CD4-positive, alpha-beta memory T cell (primary cell): ENCODE measurements at places on chromosomes 11 and 22.

DNA sequence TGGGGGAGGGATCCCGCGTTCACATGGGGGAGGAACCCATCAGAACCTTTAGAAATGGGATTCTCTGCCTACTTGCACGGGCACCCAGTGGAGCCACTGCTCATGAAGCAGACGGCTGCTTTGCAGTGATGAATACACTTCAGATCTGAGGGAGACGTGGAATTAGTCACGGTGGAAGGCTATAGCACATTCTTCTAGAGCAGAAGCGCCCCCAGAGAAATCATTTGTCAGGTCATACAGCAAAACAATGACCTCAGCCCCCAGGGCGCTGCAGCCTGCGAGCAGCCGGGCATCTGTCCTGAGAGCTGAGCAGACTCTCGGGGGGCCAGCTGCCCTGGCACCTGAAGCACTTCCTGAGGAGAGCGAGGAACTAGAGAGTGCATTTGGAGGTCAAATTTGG lies 12.7 kb downstream of the TP53AIP1 start:
- DNase-seq, result no peak

DNA sequence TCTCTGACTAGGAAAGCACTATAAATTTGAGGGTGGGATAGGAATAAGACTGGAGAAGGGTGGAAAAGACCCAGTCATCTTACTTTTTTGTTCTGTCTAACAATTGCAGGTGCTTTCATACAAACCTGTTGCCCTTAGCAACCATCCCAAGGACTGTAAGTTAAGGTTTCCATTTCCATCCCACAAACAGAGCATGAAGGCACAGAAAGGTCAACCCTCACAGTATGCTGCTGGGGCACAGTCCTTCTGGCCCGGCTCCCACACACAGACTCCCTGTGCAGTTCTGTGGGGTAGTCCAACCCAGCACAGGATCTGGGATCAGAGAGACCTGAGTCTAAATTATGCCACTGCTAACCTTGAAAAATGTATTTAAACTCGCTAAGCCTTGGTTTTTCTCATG lies 38.4 kb upstream of the ETS1 start:
- no peak for DNase-seq

- no peak for DNase-seq
Measured at GRCh38 chr11:67581469-67581868, 2.1 kb upstream of the GSTP1 start.

DNA sequence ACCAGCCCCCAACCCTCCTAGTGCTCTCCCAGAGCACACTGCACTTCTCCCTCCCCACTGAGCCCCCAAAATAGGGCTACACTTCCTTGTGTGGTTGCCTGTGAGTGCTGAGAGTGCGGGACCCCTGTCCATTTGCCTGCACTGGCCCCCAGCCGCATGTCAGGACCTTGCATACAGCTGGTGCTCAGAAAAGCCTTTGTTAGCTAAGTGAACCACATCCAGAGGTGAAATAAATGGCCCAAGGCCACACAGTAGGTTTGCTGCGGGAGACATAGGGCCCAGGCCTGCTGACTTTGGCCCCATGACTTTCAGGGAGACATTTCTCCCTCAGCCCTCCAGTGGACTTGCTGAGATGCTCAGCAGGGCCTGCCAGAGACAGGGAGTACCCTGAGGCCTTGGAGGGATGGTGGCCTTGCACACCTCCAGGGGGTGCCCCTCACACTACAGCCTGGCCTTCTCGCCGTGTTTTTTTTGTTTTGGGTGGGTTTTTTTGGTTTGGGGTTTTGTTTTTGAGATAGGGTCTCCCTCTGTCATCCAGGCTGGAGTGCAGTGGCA lies 10.2 kb downstream of the SSTR3 start:
- DNase-seq, result no peak

- no peak for DNase-seq
Measured at GRCh38 chr11:72561856-72562255, 112.4 kb downstream of the PDE2A start.

GRCh38 chr11:95358511-95359340 lies 127.7 kb upstream of the SESN3 start:
- DNase-seq, result no peak

- no peak for DNase-seq
Measured at GRCh38 chr11:643849-644738, 7.0 kb downstream of the DRD4 start.

DNA sequence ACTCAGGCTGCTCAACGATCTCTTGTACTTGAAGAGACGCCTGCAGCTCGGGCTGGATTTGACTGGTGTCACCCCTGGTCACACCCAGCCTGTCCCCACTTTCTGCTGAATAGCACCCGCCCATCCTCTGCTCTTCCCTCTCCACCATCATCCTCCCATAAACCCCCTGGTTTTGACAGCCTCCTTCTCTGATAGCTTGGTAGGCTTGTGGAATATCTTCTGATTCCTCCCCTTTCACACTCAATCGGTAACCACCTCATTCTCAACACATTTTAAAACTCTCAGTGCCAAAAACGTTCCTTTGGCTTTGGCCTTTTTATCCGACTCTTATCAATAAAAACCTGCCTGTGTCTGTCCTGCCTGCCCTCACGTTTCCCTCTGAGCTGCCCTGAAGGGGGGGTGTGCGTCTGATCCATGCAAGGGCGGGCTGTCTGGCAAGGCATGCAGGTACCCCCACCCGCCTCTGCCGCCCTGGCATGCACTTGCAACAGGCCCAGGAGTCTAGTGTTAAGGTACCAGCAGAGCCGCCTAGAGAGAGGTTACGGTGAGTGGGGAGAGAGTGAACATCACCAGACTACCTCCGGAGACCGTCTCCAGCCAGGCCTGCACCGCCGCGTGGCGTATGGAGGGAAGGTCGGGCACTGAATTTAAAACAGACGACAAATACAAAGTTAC lies 51.7 kb upstream of the BID start:
- no peak for DNase-seq

DNA sequence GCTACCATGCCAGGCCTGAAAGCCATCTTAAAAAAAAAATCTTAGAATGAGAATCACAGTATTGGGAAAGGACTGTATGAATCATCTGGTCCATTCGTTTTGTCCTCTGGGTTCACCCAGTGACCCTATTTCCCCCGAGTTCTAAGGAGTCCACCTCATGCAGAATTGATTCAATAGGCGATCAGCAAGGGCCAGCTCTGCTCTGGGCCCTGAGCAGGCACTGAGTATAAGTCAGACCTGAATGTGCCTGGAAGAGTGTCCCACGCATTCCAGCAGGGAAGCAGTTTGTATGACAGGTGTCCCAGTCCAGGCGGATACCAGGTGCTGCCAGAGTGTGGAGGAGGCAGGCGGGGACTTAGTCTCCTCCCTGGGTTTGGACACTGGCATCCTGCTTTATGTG lies 883 bp upstream of the HMOX1 start:
- no peak for DNase-seq

- no peak for DNase-seq
Measured at GRCh38 chr22:19933341-19934241, 8.0 kb upstream of the COMT start.

GRCh38 chr11:64313491-64314145 lies 3.7 kb downstream of the TRMT112 start:
- no peak for DNase-seq

DNA sequence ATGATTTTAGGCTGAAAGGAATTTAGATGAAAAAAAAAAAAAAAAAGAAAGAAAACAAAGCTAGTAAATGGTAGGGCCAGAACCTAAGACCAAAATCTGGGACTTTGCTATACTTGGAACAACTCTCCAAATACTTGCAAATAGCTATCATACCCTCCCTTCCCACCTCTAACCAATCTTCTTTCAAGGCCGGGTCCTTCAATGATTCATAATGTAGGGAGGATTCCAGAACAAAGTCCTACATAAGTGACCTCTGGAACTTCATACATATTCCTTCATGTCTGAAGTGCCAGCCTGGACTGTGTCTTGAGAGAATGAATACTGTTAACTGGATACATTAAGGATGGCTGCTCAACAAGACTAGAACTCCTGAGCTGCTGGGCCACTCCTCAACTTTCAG lies 9.9 kb downstream of the STK33 start:
- no peak for DNase-seq

GRCh38 chr11:2737866-2738265 lies 38.1 kb upstream of the KCNQ1OT1 start:
- no peak for DNase-seq

- DNase-seq, result no peak
Measured at GRCh38 chr11:113935858-113936257, 31.3 kb downstream of the HTR3B start.

GRCh38 chr22:36505998-36506635 lies 723 bp downstream of the FOXRED2 start:
- no peak for DNase-seq

GRCh38 chr11:20035701-20036601 lies 124.3 kb downstream of the DBX1 start:
- DNase-seq, result no peak

GRCh38 chr11:19842505-19842904 lies 129.9 kb downstream of the NAV2 start:
- DNase-seq, result no peak

GRCh38 chr11:9203691-9204311 lies 61.3 kb downstream of the DENND5A start:
- peak; percentile 1 for DNase-seq

- DNase-seq, result no peak
Measured at GRCh38 chr11:96134602-96135001, 208.4 kb downstream of the MAML2 start.

DNA sequence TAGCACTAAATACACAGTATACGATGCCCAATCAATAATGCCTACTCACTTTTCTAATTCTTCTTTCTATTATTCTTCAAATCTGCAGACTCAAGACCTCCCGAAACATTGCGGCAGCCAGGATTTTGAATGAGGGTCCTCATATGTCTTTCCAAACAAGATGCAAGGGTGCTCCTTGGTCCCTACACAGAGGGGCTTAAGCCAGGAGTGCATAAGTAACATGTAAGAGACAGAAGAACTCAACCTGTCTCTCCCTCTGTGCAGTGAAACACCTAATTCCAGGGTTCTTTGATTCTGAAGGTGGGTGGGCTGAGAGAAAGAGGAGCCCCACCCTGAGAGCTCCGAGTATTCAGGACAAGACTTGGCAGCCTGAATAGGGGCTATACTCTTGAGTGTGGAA lies 117.6 kb downstream of the ZNF280B start:
- no peak for DNase-seq

- peak; percentile 41 for DNase-seq
Measured at GRCh38 chr11:75474878-75475766, 42.1 kb upstream of the KLHL35 start.

GRCh38 chr11:57983191-57983590 lies 40.5 kb upstream of the OR9Q1 start:
- no peak for DNase-seq

DNA sequence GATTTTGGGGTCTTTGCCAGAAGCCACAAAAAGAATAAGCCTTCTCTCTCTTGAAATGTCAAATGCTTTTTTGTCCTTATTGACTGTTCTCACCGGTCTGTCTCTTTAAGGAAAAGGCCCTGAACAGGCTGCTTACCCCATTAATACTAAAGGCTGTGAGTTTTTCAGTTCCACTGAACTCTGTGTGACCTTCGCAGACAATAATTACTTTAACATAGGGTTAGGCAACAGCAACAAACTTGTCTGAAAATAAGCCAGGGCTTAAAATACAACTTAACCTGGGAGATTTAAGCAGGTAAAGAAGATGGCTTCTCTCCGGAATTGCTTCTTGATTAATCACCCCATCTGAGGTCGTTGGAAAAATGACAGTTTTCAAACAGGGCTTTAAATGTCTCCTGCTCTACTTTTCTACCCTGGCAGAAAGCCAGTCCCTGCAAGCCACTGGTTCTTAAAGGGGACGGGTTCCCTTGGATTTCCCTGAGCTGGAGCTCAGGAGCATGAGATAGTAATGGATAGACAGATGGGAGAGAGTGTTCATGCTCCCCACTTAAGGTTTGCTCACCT lies 69.4 kb downstream of the ARL14EP start:
- DNase-seq, result no peak

- no peak for DNase-seq
Measured at GRCh38 chr11:117934526-117935307, 5.5 kb upstream of the TMPRSS13 start.

- no peak for DNase-seq
Measured at GRCh38 chr11:120431633-120432032, 79.9 kb upstream of the GRIK4 start.

DNA sequence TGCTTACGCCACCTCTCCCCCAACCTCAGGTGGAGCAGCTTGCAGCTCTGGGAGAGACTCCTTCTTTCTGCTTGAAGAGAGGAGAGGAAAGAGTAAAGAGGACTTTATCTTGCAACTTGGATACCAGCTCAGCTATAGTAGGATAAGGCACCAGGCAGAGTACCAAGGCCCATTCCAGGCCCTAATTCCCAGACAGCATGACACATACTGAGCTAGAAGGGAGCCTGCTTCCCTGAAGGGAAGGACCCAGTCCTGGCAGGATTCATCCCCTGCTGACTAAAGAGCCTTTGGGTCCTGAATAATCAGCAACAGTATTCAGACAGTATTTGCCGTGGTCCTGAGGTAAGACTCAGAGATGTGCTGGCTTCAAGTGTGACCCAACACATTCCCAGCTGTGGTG lies 41.4 kb downstream of the PPME1 start:
- DNase-seq, result no peak

DNA sequence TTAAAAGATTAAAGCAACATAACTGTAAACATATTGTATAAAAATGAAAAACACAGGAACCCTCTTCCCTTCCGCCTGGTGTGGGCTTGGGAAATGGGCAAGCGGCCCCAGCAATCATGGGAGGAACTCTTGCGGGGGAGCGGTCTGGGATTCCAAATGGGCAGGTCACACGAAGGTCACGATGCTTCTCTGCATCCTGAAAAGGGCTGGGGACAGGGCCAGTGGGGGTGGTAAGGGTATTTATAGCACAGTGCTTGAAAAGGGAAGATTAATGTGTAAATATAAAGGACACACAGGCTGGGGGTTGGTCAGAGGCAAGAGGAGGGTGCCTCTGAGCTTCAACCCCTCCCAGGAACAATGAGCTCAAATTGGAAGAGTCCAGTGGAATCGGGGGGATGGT lies 46.9 kb upstream of the OR4B1 start:
- no peak for DNase-seq
